ENCODE measurements at places on chromosomes 1 and 21.

DNA sequence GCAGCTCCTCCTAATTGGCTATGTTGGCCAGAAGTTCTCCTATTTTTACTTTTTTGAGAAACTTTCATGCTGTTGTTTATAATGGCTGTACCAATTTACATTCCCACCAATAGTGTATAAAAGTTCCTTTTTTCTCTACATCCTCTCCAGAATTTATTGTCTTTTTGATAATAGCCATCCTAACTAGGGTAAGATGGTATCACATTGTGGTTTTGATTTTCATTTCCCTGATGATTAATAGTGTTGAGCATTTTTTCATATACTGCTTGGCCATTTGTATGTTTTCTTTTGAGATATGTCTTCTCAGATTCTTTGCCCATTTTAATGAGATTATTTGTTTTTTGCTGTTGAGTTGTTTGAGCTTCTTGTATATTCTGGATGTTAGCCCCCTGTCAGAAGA, 46.8 kb downstream of the NTMT2 start:
- no peak for DNase-seq

DNA sequence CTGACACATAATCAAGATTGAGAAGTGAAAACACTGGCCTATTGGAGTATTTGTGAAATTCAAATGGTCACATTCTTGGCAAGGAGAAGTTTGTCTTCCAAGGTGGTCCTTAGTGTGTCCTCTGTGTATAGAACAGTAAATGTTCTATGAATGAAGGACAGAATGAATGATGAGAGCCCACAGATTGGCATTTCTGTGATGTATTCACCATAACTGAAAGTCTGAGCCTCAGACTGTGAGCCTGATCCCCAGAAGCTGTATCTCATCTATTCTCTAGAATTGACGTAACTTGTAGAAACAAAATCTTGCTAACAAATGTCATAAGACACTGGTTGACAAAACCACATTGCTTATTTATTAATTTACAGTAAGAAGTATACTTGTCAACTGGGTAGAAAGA, 111.5 kb upstream of the ETV3 start:
- no peak for DNase-seq

DNA sequence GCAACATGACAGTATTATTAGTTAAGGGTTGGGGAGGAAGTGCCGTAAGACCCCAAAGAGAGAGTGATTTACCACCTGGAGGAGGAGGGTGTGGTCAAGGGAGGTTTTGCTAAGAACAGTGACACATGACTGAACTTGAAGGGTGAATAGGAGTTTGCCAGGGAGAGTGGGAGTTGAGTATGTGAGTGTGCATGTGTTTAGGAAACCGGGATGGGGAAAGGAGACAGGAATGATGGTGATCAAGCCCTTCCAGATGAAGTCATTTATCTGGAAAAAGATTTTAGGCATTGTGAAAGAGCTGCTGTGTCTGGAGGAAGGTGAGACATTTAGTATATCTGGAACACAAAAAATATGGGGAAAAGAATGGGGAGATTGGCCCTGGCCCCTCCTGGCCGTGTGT, 28.1 kb upstream of the IL10 start:
- DNase-seq = no peak

DNA sequence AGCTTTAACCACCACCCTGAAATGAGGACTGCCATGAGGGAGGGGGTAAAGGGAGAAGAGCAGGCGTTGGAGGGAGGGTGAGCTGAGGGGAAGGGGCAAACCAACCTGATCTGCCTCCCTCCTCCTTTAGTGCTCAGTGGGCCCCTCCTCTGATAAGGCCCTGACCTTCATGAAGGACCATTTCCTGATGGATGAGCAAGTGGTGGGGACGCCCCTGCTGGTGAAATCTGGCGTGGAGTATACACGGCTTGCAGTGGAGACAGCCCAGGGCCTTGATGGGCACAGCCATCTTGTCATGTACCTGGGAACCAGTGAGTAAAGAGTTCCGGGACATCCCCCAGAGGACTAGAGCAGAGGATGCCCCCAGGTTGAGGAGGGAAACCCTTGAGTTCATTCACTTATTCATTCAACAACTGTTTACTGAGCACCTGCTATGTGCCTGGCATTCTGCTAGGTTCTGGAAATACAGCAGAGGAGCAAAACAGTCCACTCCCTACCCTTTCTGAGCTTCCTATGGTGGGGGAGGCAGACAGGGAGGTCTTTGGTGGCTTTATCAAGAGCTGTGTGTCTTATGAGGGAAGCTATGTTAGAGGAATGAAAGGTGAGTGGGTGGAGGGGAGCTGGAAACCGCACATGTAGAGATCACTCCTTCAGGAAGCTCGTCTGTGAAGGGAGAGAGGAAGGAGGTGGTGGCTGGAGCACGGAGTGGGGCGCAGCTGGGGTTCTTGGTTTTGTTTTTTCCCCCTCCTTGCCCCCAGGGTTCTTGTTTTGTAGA, 19.5 kb downstream of the SEMA4A start:
- no peak for DNase-seq

GRCh38 chr1:217919683-217920388, 288.7 kb downstream of the SPATA17 start:
- DNase-seq = no peak

- DNase-seq = no peak
Observed at GRCh38 chr1:30866594-30866993, 42.0 kb downstream of the SDC3 start.

All from DMS79 (cell line).